Natural killer cell (primary cell): ENCODE measurements at places on chromosomes 3 and 15. TPM values are rescaled to one million over a fixed set of nuclear protein-coding genes. Genes with fewer than 3 reads are reported as not detected.

DNA sequence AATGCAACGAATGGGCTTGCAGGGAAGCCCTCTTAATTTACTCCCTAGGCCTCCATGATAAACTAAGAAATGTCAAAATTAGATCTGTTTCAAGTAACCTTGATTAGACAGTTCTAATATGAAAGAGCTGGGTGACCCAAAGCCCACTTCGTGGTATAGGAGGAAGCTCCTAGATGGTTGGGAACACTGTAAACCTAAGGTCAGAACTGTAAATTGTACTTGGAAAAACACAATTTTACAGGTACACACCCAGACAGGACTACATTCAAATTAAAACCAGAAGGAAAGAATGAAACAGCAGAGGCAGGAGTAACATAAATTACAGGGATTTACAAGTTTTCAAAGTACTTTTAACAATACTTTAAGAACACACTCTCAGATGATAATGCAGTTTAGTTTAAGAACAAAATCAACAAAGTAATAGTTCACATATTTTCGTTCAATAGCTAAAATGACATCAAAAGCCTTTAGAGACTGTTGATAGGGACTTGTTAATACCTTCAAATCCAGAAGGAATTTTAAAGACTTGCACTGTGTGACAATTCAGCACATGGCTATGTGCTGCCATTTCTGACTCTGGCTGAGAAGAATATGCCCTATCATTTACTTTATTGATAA, 18.4 kb downstream of the ISL2 start:
- no peak overlapping the region for H3K4me3 ChIP-seq
- no peak for DNase-seq
- H3K36me3 ChIP-seq = peaks cover 2% of the 10 kb centered on the region
- H3K27me3 ChIP-seq = no peaks in the 10 kb centered on the region
- no peak overlapping the region for H3K27ac ChIP-seq
- no peaks in the 10 kb centered on the region for H3K4me1 ChIP-seq

The CHDH gene
- 1.6 TPM for total RNA-seq

The FAM81A gene
- total RNA-seq = 1.0 TPM

DNA sequence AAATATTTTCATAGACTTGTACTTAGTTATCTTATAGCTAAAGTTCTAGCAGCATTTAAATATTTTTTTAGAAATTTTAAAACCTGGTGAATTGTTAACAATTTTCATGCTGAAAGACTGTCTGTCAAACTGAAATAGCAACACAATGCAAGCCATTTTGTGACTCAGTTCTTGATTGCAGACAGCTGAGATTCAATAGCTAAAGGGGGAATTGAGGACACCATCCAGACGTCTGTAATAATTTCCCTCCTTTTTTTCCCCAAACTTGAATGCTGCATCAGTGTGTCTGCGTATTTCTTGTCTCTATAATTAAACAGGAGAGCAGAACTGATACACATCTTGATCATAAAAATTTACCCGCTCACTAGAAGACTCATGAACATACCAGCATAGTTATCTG, 468.3 kb downstream of the GBE1 start:
- H3K4me1 ChIP-seq = no peaks in the 10 kb centered on the region
- H3K4me3 ChIP-seq = no peak overlapping the region
- H3K27me3 ChIP-seq = no peaks in the 10 kb centered on the region
- DNase-seq = no peak
- H3K36me3 ChIP-seq = no peaks in the 10 kb centered on the region
- no peak overlapping the region for H3K27ac ChIP-seq

The CNTN3 gene
- not detected for total RNA-seq

The EPHB1 gene
- total RNA-seq = not detected
